ENCODE measurements at places on chromosomes 4 and X.

DNA sequence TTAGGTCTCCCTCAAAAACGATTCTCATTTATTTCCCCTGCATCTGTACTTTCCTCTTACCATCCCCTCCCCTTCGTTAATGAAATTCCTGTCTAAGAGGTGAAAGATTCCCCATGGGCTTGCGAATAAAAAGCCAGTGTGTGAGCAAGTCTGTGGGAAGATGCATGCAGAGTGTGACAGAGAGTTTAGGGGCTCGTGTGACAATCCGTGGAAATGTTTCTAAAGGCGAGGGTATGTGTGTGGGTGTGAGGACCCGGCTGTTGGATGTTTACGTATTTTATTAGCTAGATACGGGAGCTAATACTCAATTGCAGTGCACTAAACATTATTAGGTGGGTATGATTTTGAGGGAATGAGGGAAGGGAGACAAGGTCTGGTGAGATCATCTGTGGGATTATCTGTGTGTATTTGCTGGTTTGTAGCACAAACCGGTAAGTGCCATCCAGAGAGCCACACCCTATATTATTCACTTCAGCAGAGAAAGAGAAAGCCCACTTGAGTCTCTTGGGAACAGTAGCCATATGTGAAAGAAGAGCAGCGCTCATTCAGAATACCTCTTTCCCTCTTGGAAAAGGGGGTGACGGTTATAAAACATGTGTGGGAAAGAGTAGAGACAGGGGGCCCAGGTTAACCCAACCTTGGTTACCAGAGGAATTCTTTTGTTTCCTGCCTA, 893 bp upstream of the HOPX start:
- no peak for DNase-seq

DNA sequence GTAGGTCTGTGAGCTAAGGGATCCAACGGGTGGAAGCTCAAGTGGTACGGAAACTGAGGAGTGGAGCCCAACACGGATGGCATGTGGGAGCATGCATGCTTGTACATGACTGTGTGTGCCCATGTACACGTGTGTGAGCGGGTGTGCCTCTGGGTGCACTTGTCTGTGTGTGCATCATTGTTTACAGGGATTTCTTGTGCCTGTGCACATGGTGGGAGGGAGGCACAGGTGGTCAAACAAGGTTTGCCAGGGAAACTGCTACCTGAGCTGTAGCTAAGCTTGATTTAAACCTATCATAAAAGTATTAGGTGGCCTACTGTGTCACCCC, 122.5 kb upstream of the MAMLD1 start:
- DNase-seq, result no peak

DNA sequence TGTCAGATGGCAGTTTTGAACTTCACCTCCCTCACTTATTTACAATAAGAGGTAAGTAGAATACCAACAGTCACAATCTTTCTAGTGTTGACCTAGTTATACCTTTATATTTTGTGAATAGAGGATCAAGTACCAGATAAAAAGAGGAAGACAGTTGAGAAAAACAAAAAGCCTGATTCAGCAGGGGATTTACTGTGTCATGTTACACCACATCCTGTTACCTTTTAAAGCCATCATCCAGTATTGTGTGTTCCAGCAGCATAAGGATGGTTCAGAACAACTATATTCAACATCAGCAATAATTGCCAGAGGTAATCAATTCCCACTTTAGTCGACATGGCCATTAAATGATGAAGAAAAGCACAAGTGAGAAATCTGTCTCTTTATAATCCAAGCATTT, 21.3 kb upstream of the CXCL6 start:
- no peak for DNase-seq

GRCh38 chrX:103376118-103376978, at the start of gene BEX3:
Gene BEX3, plus strand, starts transcription at chrX:103376538. Its CDS starts 984 bp downstream, at chrX:103377522.
- peak; percentile 12 for DNase-seq

- DNase-seq, result no peak
Measured at GRCh38 chrX:70254063-70254400, 6.0 kb downstream of the P2RY4 start.

Data from activated CD4-positive, alpha-beta T cell treated with anti-CD3 and anti-CD28 coated beads, Interleukin-2, amount 50 U/mL, for 24 hours (primary cell).